ENCODE measurements at places on chromosomes 3 and 15.
A peak's percentile ranks its signal among the peaks of the same experiment; 100 is the strongest.

GRCh38 chr15:80480909-80481308 lies 76.7 kb downstream of the ARNT2 start:
- DNase-seq = no peak

GRCh38 chr3:78751266-78751665 lies 1016.5 kb downstream of the ROBO1 start:
- no peak for DNase-seq

GRCh38 chr3:124934577-124934976 lies at the start of gene MUC13:
Gene MUC13 (minus strand): TSS chr3:124934751. CDS start chr3:124934712, 39 bp downstream.
- DNase-seq = no peak

GRCh38 chr3:144407335-144407734 lies 435.7 kb downstream of the DIPK2A start:
- no peak for DNase-seq

GRCh38 chr15:90031231-90031791 lies 30.2 kb downstream of the ZNF710 start:
- no peak for DNase-seq

- no peak for DNase-seq
Observed at GRCh38 chr15:64738226-64739095, 36.9 kb downstream of the RBPMS2 start.

- no peak for DNase-seq
Observed at GRCh38 chr15:40085266-40085665, 23.4 kb downstream of the BMF start.

DNA sequence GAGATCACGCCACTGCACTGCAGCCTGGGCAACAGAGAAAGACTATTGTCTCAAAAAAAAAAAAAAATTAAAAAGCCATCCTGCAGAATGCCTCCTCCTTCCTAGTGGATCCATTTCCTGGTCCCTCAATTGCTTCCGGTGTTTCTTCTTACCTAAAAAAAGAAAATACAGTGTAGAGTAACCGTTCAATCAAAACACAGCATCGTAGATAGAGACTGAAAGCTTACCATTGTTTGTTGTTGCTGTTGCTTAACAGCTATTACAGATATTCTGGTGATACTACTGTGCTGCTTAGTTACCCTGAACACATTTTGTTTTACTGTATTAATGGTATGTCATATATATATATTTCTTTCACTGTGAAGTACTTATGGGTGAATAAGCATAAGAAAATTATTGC lies 105.5 kb upstream of the LRRFIP2 start:
- no peak for DNase-seq

GRCh38 chr3:3842356-3842755 lies 43.1 kb downstream of the LRRN1 start:
- no peak for DNase-seq

- no peak for DNase-seq
Observed at GRCh38 chr15:23049984-23050628, 10.7 kb upstream of the TUBGCP5 start.

- DNase-seq = no peak
Observed at GRCh38 chr3:126954141-126954842, 28.6 kb upstream of the PLXNA1 start.

- no peak for DNase-seq
Observed at GRCh38 chr3:93994056-93994455, 14.1 kb downstream of the ARL13B start.

- no peak for DNase-seq
Observed at GRCh38 chr3:171783626-171784025, 26.7 kb downstream of the PLD1 start.

DNA sequence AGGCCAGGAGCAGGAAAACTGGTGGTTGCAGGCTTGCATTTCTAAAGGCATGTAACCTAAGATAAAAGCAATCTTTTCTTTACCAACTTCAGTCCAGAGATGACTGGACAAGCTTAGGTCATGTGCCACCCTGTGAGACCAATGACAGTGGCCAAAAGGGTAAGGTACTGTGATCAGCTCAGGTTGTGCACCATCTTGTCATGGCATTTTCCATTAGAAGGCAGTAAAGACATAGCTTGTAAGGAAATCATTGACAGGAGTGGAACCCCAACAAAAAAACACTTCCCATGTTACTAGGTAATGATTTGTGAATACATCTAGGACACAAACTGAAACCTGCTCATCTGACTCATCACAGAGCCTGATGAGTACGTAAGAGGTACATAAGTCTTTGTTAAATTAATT lies 35.2 kb downstream of the SSR3 start:
- DNase-seq = no peak

GRCh38 chr3:140198242-140198641 lies 263.3 kb downstream of the CLSTN2 start:
- peak; percentile 63 for DNase-seq

GRCh38 chr3:66154444-66154861 lies 66.3 kb upstream of the SLC25A26 start:
- DNase-seq = no peak

- DNase-seq = no peak
Observed at GRCh38 chr3:12782172-12782815, 14.2 kb upstream of the CAND2 start.

- no peak for DNase-seq
Observed at GRCh38 chr15:25327686-25328085, 111.1 kb downstream of the UBE3A start.

GRCh38 chr3:184822081-184822480 lies 10.1 kb downstream of the VPS8 start:
- no peak for DNase-seq

DNA sequence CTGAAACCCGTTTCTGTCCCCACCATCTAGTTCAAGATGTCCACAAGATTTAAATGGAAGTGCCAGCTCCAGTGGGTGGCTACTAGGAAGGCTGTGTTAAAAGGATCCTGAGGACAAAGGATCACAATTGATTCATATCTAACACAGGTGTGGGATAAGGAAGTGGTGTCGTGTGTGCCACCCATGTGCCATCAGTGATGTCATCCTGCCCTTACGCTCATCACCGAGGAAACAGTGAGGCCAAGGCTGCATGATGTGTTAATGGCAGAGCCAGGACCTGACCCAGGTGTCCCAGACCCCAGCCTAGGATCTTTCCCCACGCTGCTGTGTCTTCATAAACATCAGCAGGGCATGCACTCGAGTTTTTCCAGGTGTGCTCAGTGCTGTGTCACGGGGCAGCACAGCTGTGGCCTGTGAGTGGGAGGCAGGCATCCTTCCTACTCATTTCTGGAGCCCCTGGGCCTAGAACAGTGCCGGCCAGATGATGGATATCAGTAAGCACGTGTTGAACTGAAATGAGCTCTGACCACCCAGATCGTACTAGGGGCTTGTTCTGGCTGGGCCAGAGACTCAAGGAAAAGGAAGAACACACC lies 10.6 kb upstream of the TGM5 start:
- DNase-seq = no peak

DNA sequence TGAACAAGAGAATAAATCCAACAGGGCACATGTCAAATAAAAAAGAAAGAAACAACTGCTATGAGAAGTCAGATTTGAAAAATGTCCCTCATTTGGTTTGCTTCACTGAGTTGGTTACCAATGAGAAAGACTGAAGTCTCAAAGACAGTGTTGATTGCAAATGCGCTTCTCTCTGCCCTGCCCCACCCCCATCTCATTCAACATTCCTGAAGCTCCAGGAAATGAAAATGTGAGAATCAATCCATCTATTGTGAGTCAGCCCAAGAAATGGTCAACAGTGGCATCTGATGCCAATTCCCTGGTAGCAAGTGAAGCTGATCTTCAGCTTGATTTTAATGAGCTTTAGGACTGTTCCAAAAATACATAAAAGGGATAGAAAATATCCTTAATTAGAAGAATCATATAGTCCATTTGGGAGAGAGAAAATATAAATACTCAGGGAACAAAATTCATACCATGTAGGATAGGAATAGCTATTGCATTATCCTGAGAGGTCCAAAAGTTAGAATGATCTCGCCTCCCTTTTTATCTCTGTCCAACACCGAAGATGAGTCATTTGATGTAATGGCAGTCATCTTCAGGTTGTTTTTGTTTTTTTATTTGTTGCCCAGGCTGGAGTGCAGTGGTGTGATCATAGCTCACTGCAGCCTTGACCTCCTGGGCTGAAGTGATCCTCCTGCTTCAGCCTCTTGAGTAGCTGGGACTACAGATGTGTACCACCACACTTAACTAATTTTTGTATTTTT lies 200.3 kb upstream of the UMPS start:
- DNase-seq = no peak

GRCh38 chr15:40357723-40358470 lies at the start of gene DISP2:
Gene DISP2 (plus strand): TSS chr15:40358219. CDS start chr15:40358322, 103 bp downstream.
- peak; percentile 74 for DNase-seq

GRCh38 chr3:8756671-8757070 lies 12.7 kb downstream of the OXTR start:
- no peak for DNase-seq

DNA sequence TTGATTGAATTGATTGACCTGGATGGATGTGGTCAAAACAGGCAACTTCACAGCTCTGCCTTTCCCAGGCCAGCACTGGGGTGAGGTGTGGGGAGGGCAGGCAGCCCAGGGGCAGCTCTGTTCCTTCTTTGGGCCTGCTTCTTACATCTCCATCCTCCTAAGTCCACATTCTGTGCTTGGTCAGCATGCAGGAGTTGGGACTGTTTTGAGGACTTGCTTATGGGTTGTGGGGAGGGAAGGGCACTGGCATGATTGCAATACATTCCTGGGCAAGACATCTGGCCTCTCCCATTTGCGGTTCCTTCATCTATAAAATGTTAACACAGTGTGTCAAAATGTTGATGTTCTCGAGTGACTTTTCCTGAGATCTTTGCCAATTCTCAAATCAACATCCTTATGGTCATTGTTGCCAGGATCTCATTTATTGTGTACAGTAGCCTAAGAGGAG lies 84.1 kb downstream of the ST6GAL1 start:
- DNase-seq = no peak

- no peak for DNase-seq
Observed at GRCh38 chr15:76368122-76368621, 31.6 kb downstream of the ISL2 start.
